Glutamatergic neuron (in vitro differentiated cells): ENCODE measurements at places on chromosomes 3 and 15.

DNA sequence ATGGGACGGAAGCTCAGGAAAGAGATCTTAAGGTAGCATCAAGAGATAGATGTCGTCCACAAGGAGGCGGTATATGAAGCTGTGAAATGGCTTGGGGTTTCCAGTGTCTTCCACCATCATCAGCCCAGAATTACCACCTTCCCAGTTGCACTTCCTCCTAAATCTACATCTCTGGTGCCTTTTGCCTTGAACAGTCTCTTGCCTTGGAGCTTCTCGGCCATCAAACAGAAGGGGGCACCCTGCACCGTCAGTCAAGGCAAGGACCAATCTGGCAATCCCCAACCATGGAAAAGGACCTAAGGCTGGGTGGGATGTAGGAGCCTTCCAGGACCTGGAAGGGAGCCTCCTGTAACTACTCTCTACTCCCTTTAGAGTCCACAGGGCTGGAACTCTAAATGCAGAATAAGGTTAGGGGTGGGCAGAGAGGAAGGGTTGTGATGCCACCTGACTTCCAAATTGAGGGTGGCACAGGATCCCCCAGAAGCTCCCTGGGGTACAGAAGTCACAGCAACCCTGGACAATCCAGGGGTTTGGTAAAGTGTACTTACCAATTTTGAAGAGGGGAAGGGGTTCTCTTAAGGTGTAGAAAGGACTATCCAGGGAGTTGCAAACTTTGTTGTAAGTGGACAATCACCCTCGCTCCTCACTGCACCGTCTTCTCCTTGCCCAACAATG is 1.0 kb upstream of the RYR3 start:
- DNase-seq = peak; percentile 51

DNA sequence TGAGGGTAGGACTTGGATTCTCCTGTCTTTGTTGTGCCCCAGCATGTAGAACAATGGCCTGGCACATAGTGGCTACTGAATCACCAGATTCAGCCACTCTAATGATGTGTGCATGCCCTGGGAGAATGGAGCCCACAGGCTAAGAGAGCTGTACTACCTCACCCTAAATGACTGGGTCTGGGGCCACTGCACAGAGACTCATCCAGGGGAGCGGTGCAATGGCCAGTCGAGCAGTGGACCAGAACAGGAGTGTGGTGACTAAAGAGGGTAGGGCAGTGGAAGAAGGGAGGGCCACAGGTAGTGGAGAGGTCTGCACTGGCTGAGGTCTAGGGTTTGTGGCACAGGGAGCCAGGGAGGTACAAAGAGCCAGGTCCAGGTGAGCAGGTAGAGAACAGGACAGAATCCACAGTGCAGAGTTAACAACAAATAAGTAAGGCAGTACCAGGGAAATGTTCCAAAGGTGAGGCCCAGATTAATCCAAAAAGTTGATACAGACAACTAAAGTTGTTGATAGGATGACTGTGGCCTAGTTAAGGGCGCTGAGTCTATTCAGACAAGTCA is 142.7 kb upstream of the ATP11B start:
- no peak for DNase-seq

DNA sequence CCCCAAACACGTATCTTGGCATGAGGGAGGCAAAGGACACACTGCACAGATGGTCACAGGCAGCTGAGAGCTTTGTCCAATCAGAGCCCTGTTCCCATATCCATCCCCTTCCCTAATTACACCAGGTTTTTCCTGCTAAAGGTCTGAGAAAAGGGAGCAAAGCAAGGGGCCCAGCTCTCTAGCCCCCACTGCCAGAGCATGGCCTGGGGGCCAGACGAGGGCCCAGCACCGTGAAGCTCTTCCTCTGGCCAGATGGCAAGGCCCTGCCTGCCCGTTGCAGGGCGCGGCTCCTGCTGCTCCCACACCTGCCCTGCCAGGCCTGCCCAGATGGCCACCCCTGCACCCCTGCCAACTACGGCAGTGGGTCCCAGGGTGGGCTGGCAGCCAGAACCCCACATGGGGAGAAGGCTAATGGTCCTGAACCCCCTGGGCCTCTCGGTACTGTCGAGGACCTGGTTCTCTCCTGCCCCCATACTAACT is 3.2 kb downstream of the SHF start:
- no peak for DNase-seq

GRCh38 chr3:30232142-30232541 is 374.3 kb upstream of the TGFBR2 start:
- DNase-seq = no peak

DNA sequence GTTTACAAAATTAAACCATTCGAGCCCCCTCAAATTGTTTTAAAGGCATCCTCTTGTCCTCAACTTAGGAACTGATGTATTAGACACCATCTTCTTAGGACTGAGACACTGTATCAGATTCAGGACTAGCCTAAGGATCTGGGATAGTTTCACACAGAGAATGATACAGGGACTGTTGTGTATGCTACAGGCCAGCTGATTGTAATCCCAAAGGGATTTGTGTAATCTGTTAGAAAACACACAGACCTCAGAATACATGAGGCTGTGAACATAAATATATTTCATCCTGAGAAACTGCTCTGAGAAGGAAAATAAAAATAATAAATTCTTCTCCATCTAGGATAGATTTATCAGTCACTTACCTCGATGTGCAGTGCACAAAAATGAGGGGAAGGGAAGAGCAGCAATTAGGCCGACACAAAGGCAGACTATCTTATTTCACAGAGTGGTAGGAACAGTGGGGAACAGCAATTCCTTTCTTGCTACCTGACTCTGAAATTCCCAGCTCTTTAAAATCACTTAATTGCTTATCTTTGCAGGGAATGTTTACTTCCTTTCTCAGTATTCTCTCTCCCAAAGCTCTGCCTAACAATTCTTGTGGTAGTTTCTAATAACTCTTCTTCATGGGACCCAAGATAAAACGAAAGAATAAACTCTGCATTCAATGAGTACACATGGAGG is 322.5 kb downstream of the MAGI1 start:
- no peak for DNase-seq

- no peak for DNase-seq
Measured at GRCh38 chr15:48031973-48032372, 88.8 kb upstream of the SLC24A5 start.

- peak; percentile 31 for DNase-seq
Measured at GRCh38 chr3:181616088-181617070, 95.3 kb upstream of the SOX2 start.

DNA sequence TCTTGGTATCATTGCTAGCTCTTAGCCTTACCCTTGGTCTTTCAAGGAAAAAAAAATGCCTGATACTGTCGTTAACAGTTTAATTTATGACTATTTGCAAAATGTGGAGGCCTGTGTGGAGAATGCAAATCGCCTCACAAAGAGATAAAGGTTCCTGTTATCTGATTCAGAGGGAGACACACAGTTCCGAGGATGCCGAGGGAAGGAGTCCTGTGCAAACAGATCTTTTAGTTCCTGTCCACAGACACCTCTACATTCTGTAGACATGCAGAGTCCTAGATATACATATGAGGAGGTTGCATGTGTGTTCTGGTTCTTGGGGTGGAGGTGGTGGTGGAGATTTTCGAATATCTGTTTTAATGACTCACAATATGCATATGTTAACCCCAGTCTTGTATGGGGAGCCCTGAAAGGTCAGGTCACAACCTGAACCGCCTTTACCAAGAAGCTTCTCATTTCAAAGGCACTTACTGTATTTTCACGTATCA is 5.7 kb downstream of the NR2F2 start:
- no peak for DNase-seq

- no peak for DNase-seq
Measured at GRCh38 chr3:99931059-99931458, 113.4 kb downstream of the CMSS1 start.

- DNase-seq = no peak
Measured at GRCh38 chr15:41205315-41205714, 25.2 kb downstream of the EXD1 start.

DNA sequence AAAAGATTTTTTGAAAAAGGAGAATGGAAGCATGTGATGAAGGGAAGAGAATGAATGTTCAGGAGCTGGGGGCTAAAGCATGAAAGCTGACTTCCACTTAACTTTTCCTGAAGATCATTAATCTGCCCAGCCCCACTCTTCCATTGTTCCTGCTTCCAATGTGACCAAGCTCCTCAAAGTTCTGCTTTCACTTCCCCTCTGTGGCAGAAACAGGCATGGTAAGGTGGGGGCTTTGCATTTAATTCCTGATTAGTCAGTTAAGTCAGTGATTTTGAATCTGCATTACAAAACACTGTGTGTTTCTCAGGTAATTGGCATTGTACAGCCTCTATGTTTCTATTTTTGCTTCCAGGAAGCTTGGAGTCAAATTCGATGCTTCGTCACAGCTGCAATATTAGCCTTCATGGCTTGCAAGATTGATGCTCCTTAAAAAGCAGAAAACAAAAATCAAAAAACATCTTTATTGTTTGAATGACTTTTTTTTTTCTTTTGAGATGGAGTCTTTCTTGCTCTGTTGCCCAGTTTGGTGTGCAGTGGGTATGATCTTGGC is 7.3 kb upstream of the TM6SF1 start:
- no peak for DNase-seq

DNA sequence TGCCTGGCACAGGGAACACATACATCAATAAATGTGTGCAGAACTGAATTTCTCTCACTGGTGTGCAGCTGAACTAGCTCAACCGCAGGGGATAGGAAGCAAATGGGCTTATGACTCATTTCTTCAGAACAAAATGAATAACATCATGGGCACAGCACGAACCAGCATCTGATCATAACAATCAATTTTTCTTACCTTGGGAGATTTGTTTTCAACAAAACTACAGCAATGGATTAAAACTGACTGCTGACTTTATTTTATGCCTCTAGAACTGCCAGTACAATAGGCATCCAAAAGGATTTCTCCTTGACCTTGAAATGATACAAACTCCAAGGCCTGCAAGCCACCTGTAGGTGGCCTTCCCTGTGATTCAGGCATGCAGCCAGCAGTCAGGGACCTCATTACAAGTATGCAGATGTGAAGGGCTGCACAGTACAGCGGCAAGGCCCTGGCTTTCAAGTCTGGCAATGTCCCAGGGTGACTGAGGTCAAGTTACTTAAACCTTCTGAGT is 26.1 kb downstream of the TAMM41 start:
- no peak for DNase-seq

GRCh38 chr3:185582871-185583270 is 3.2 kb upstream of the SENP2 start:
- no peak for DNase-seq

- no peak for DNase-seq
Measured at GRCh38 chr3:72123908-72124441, 339.0 kb upstream of the PROK2 start.

DNA sequence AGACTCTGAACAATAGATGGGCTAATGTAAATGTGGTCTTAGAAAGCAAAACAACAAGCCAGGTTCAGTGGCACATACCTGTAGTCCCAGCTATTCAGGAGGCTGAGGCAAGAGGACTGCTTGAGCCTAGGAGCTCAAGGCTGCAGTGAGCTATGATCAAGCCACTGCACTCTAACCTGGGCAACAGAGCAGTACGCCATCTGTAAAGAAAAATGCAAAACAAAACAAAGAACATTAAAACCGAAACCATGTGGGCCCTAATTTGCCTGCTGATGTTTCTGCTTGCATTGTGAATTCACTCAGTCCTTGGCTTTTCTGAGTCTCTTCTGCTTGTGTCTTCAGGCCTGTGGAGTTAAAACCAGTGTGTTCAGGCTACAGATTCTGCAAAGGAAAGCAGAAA is 56.7 kb downstream of the CCNL1 start:
- DNase-seq = no peak

GRCh38 chr3:126346466-126346865 is 10.7 kb downstream of the KLF15 start:
- DNase-seq = no peak

DNA sequence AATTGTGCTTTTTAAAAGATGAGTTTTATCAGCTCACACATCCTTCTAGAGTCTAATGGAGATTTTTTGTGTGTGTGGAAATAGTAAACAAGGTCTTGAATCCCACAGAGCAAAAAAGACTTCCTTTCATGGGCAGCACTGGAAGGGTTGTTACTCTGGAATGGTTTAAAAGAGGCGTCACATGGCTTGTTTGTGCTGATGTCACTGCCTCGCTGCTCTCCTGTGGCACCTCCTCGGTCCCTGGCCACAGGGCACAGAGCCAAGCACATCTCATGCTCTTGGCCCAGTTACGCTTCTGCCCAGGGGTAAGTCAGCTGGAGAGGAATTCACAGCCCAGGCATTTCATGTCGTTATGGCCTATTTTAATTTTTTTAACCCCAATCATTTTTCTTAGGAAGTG is 53.2 kb downstream of the PGPEP1L start:
- DNase-seq = no peak

- DNase-seq = no peak
Measured at GRCh38 chr3:66473181-66473580, 27.6 kb downstream of the LRIG1 start.

GRCh38 chr3:139629033-139629432 is 48.7 kb downstream of the NMNAT3 start:
- peak; percentile 28 for DNase-seq

DNA sequence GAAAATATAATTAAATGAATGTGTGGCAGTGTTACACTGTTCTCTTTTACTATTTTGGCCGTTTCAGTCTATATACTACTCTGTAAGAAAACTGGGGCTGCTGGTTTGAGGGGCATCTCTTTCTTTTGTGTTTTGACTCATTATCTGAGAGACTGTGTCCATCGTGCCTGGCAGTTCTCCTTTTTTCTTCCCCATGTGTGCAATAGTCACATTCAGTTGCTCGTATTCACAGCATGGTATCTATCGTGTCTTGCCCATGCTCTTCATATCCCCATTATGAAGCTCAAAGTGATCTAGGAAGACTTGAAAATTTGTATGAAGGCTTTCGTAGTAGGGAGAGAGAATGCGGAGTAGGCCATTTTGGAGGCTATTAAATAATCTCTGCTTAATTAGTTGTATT is 29.8 kb upstream of the FAH start:
- DNase-seq = no peak

DNA sequence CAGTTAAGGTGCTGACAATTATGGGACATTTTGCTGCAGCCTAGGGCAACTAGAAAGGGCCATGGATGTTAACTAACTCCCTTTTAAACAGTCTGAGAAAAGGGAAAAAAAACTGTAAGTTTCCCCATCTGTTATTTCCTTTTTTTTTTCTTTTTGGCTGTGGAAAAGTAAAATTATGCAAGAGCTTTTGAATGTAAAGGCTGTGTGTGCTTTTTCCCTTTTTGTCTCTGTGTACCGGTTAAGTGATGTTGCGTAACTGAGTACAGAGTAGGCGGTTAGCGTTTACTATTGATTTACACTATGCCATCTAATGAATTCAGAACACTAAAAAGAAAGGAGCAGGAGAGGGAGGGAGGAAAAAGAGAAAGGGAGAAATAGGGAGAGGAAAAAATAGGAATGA is 403.6 kb downstream of the TIGIT start:
- no peak for DNase-seq
